ENCODE measurements at places on chromosomes 2 and 18. TPM values are rescaled to one million over a fixed set of nuclear protein-coding genes. Genes with fewer than 3 reads are reported as not detected.
A peak's percentile ranks its signal among the peaks of the same experiment; 100 is the strongest.

DNA sequence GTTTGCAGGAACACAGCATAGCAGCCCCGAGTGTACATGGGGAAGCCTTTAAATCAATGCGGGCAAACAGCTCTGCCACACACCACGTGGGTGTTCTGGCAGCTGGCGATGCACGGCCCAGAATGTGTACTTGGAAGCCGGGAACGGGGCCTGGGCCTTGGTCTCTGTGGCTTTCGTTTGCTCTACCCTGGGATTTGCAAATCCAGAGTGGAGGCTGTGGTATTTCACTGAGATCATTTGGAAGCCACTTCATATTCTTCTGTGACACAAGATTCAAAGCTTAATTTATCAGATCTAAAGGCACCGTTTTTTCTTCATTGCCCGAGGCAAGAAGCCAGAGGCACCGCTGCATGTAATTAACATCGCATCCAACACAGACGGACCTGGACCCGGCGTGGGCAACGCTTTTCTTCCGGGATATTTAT lies 246.3 kb upstream of the MYT1L start:
- no peak for DNase-seq

- no peak for DNase-seq
These were observed 23.9 kb downstream of the PRKCE start for GRCh38 chr2:45675263-45675812.

- peak; percentile 84 for DNase-seq
These were observed 1.4 kb upstream of the SLC23A3 start for GRCh38 chr2:219171231-219171651.

- DNase-seq: no peak
These were observed 3.9 kb upstream of the SOS1 start for GRCh38 chr2:39124746-39125057.

GRCh38 chr2:63514781-63515180 lies 73.5 kb downstream of the WDPCP start:
- DNase-seq: no peak

DNA sequence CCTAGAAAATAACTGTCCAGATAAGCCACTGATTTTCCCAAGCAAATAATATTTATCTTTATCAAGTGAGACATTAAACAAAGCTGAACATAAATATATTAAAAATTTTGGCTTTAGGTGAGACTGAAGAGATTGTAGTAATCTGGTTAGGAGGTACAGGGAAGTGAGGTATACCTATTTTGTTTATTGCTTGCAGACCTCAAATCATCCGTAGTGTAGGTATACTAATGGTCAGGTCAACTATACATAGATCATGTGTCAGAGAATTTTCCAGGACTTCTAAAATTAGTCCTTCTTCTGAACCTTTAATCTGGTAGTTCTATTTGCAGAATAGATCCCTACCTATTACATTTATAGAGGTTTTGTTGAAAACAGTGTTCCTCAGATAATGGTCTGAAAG lies 41.5 kb downstream of the SP140 start:
- DNase-seq: no peak

- DNase-seq: no peak
These were observed 55.2 kb downstream of the UNC50 start for GRCh38 chr2:98663511-98664090.

Gene CNTNAP5
- total RNA-seq: not detected

Gene VWA3B
- 0.26 TPM for total RNA-seq

Gene ACOXL
- not detected for total RNA-seq

Measured in fibroblast of lung (primary cell).